Right ventricle myocardium superior (tissue), 1 donor: ENCODE measurements at places on chromosomes 3 and 15.

DNA sequence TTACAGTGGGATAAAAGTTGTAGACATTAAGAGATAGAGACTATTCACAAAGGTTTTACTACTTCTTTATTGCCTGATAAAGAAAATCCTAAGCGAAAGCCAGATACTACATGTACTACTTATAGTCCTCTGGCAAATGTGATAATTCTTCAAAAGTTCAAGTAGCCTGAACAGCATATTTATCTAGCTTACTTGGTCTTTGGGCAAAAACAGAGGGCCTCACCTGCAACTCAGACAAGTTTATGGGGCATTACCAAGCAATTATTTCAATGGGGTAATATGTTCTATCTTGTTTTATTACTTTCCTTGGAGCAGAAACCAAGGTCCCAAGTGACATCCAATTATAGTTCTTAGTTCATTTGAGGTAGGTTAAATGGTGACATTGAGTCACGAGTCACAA, 390.1 kb upstream of the ARHGEF26 start:
- DNase-seq, result no peak

GRCh38 chr3:178568911-178569310, 32.7 kb downstream of the KCNMB2 start:
- DNase-seq, result no peak

DNA sequence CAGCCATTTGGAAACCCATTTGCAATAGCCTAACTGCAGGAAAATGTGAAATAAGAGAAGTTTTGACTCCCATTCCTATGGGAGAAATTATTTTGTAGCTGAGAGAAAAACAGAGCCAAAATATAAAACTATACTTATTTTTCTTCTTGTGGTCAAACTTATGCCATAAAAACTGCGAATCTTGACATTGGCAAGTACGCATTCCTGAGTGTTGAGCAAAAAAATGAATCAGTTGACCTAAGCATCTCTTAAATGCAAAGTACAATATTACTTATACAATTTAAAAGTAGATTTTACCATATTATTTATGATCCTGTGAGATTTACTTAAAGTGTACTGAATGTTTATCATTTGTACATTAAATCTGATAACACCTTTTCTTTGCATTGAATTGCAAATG, 50.1 kb upstream of the CMC1 start:
- no peak for DNase-seq

- DNase-seq, result no peak
These were observed 3.9 kb downstream of the TMED3 start for GRCh38 chr15:79314811-79315210.

- no peak for DNase-seq
These were observed 11.3 kb downstream of the TBC1D2B start for GRCh38 chr15:78065973-78066946.

- DNase-seq, result no peak
These were observed 102.1 kb downstream of the SRGAP3 start for GRCh38 chr3:9147215-9147895.

GRCh38 chr3:178201714-178202113, 334.5 kb upstream of the KCNMB2 start:
- DNase-seq, result no peak

- peak; percentile 80 for DNase-seq
These were observed 5.0 kb downstream of the NUDT16 start for GRCh38 chr3:131386429-131387165.

- DNase-seq, result no peak
These were observed 3.9 kb downstream of the ABHD6 start for GRCh38 chr3:58241306-58242044.

- no peak for DNase-seq
These were observed 2.2 kb downstream of the PIAS1 start for GRCh38 chr15:68056097-68056865.

DNA sequence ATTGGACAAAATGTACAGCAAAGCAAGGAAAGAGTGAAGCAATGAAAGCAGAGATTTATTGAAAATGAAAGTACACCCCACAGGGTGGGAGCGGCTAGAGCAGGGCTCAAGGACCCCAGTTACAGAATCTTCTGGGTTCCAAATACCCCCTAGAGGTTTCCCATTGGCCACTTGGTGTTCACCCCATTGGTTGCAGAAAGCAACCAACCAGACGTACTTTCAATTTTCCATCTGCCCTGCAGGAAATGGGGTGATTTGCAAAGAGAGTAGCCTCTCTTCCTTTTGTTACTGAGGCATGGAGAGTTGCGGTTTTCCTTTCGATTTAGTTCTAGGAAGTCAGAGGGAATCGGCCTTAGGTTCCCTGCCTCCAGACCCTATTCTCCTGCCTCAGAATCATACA, 2.4 kb downstream of the PML start:
- no peak for DNase-seq

GRCh38 chr3:14391033-14391432, 11.4 kb upstream of the SLC6A6 start:
- peak; percentile 69 for DNase-seq

DNA sequence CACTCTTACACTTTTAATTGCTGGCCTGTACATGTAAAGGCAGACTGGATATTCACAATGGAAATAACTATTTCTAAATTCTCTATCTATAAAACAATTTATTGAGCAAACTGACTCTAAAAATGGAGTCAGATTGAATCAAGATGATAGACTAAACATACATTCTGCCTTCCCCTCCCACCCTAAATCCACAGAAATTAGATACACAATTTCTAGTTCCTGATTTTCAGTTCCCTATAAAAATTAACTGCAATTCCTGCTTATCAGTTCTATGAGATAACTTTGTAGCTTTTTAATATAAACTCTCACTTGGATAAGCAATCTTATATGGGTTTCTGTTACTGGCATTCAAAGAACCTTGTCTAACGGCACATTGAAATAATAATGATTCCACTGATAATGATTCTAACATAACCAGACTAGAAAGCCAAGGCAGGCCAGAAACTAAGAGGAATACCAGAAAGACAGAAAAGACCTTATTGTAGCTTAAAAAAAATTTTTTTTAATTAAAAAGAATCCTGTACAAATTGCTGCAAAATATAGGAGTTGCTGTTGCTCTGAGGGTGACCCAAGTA, 33.1 kb downstream of the TBC1D5 start:
- no peak for DNase-seq

- no peak for DNase-seq
These were observed 1.8 kb upstream of the RTP3 start for GRCh38 chr3:46495901-46496456.
